Activated CD4-positive, alpha-beta T cell treated with anti-CD3 and anti-CD28 coated beads for 48 hours (primary cell): ENCODE measurements at places on chromosomes 5 and 9.

DNA sequence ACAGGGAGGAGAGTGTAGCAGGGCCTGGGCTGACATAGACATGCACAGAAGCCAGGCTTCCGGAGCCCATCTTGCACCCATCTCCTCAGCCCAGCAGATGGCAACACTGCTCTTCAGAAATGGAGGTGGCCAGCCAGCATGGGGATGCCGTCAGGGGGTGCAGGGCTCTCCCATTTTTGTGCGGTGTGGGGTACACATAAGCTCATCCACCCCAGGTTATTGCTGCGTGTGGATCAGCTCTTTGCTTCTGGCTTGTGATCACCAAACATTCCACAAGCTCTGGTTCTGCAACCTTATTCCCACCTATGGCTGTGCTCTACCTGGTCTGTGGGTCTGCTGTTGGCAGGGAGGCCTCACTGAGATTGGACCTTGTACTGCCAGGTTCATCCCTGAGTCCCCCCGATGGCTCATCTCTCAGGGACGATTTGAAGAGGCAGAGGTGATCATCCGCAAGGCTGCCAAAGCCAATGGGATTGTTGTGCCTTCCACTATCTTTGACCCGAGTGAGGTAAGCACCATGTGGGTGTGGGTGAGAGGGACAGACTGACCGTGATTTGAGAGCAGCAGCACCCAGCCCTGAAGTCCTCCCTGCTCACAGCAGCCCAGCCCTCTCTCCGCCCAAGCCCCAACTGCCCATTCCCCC, 17.3 kb downstream of the SLC22A5 start:
- DNase-seq: peak; percentile 81

DNA sequence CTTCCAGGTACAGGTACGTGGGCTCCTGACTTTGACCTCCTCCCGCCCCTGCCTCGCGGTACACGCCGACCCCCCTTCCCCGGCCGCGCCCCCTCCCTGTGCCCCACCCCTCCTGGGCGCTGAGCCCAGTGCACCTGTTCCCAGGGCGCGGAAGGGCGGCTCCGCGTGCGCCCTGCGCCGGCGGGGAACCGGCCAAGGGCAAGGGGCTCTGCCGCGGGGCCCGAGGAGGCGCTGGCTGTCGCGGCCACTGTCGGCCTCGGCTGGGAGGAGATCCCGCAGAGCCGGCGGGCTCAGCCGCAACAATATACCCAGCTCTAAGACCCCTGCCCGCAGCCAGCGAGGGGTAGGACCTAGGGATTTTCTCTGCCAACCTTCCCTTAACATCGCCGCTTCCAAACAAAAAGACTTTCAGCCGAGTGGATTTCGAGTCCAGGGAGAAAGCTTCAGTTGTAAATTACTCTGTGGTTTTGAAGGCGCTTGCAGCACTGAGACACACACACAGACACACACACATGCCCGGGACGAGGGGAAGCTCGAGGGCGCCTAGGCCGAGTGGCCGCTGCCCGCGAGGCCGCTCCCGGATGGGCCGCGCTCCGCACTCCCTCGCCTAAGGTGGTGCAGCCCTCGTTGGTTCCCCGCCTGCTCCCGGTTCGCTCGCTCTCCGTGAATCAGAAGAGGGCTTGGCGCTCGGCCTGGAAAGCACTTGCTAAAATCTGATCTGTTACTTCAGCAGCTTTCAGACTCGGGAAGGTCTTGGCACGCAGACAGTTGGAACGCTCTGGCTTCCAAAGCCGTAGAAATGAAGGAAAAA, 1.2 kb downstream of the FGF18 start:
- DNase-seq: no peak

DNA sequence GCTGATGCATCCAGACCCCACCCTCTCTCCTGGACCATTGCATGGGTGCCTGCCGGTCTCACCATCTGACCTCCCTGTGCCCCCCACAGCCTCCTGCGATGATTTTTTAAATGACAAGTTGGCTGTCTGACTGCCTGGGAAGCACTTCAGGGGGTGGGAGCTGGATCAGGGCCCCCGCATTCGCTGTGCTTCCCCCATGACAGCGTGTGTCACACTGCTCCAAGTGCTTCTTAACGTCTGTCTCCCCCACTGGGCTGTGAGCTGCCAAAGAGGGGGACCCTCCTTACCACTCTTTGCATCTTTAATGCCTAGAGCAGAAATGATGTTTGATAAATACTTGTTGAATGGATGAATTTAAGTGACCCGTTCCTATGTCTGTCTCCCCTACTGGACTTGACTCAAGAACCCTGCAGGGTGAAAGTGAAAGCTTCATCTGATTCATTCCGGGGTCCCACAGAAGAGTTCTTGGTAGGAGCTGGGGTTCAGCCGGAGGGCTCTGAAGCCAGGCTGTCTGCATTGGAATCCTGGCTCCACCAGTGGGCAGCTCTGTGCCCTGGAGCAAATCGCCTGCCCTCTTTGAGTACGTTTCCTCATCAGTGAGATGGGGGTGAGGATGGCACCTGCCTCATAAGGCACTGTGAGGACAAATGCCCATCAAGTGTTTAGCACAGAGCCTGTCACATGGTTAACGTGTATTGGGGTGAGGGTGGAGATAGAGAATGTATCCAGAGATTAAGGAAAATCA, 7.6 kb upstream of the EGR1 start:
- no peak for DNase-seq

GRCh38 chr9:124209279-124209678, 48.5 kb upstream of the NEK6 start:
- DNase-seq: no peak

GRCh38 chr5:135814316-135814715, 20.1 kb upstream of the SLC25A48 start:
- DNase-seq: no peak

DNA sequence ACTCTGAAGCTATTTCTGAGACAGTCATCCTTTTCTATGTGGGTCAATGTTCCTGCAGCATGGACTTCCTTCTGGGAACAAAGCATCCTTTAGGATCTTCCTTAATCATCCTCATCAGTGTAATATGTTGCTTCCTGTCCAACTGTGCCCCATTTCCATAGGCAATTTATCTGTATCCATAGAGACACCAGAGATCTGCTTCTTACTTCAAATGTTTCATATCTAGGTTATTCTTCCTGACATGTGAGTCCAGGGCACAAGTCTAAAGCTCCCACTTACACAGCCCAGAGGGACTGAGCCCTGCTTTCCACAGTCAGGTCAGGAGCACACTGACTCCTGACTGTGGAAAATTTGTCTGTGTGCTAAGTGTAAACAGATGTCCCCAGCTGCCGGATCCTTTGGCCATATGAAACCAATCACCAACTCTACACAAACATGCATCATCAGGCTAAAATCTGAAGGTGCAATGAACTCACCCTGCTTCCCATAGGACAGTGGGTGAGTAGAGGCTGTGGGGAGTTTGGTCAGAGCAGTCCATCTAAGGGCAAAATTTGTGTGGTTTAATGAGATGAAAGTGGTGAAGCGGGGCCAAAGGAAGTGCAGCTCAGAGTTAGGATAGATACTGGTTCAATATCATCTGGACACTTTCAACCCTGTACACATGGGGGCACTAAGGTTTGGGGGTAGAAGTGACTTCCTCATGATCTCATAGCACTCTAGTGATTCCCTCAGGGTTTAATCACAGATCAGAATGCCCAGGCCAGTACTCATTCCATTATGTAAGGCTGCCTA, 85.2 kb upstream of the TNC start:
- DNase-seq: no peak

DNA sequence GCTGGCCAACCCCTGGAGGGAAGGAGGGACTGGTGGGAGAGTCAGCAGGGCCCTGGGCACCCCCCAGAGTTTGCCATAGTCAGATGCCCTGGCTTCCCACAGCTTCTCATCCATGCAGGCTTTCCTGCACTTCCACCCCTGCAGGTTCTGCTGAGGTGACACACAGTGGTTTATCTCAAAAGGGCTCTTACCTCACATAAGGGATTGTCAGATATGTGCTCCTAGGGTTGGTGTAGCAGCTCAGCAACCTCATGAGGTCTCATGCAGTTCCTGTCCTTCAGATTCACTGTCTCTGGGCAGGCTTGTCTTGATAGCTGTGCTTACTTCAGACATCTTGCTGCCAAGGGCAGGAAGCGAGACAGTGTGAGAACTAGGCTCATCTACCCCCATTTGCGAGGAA, 143.4 kb downstream of the KDM4C start:
- DNase-seq: no peak

DNA sequence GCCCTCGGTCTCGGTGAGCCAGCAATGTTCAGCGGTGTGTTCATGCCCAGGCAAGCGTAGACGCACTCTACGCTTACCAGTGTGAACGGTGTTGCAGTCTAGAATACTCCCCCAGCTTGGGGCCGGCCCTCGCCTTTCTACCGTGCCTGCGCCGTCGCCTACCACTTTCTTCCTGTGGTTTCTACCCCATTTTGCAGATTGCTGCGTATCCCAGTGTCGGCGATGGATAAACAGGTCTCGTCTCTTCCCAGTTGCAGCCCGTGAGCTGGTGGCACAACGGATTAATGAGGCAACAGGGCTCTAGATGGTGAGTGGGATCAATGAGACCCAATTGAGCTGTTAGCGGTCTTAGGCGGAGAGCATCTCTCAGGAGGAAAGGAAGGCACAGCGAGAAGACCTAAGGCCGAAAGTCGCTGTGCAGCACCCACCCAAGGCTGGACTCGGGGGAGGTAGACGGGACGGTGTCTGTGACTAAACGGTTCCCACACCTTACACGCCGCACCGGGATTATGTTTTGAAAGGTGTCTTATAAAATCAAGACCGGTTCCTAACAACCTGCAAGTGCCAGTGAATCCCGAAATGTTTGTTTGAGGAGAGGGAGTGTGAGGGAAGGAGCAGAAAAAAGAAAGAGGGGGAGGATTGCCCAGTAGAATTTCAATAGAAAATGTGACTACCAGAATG, 5.8 kb downstream of the OTP start:
- DNase-seq: peak; percentile 7

GRCh38 chr5:38871790-38872551, 26.2 kb downstream of the OSMR start:
- no peak for DNase-seq

GRCh38 chr5:159088371-159088770, 11.3 kb downstream of the EBF1 start:
- DNase-seq: no peak

DNA sequence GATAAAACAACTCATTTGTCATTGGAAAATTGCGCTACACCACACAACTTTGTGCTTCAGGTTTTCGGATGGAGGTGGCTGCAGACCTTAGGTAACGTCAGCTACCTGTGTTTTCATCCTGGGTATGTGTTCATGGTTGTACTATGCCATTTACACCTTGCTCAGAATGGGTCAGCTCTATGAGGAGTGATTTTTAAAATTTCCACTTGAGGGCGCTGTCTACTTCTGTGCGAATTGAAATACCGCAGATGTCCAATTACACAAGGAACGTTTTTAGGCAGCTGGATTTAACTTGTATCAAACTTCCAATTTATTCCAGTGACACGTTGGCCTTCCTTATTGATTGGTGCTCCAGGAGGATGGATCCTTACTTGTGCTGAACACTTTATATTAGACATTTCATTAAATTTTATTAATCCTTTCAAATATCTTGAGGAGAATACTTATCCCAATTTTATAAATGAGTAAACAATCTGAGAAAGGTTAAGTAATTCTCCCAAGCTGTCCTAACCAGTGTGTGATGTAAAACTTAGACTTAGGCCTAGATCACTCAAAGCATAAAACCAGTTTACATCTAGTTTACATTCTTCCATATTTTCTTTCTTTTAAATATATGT, 23.4 kb downstream of the DMRTA1 start:
- peak; percentile 6 for DNase-seq

GRCh38 chr5:117394506-117395157, 820.0 kb upstream of the SEMA6A start:
- DNase-seq: no peak

DNA sequence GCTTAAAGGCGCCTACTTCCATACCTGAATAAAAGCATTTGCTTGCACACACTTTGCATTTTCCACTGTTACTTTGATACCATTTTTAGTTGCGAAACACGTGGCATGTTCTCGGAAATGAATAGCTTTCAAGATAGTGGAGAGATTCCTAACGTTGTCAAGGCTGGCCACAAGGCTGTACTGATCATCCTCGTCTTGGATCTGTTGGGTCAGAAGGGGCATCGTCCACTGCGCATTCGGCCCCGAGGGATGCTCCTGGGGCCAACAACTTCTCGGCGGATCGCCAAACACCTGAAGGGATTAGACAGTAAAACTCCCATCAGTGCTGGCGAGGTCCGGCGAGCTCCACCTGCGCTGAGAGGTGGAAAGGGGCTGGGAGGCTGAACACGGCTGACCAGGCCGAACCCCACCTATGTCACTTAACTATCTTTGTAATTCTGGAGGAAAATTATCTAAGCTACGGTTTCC, 599 bp downstream of the RAD1 start:
- DNase-seq: peak; percentile 18

GRCh38 chr9:135326141-135326540, 153.4 kb upstream of the PPP1R26 start:
- DNase-seq: no peak

DNA sequence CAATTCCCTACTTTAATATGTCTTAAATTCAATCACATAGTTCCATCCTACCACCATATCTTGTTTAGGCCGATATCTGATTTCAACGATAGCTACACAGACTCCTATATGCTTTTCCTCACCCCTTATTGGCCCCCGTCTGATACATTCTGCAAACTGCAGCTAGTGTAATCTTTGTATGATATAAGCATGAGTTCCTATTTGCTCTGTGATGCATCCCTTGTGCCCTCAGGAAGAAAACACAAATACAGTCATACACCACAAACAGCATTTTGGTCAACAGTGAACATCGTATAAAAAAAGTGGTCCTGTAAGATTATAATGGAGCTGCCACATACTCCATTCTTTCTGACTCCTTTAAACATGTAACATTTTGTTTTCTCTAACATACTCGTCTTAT, 837.8 kb upstream of the CDH6 start:
- no peak for DNase-seq

DNA sequence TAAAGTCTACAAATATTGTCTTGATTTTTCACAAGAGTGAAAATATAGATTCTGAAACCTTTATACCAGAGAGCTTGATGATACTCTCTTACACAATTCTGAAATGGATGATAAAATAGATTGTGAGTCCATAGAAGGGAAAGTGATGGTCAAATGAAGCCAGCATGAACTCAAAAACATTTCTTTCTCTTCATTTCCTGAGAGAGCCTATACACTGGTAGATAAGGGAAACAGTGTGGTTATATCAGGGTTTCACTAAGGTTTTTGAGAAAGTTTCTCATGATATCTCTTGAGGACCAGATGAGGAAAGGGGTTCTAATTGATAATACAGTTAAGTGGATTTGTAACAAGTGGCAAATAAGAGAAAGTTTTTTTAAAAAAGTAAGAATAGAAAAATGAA, 254.1 kb downstream of the PJA2 start:
- no peak for DNase-seq

- no peak for DNase-seq
Observed at GRCh38 chr9:27414220-27414761, 109.8 kb upstream of the IFNK start.

DNA sequence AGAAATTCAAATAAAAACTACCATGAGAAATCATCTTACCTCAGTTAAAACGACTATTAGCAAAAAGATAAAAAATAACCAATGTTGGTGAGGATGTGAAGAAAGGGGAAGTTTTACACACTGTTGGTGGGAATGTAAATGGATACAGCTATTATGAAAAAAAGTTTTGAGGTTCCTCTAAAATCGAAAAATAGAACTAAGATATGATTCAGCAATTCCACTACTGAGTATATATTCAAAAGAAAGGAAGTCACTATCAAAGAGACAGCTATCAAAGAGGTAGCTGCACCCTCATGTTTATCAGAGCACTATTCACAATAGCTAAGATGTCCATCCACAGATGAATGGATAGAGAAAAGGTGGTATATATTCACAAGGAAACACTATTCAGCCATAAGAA, 1888.4 kb downstream of the MAT2B start:
- no peak for DNase-seq

- no peak for DNase-seq
Observed at GRCh38 chr9:98291820-98292219, 36.4 kb upstream of the TBC1D2 start.
